ENCODE measurements at places on chromosomes 7 and 10. TPM values are rescaled to one million over a fixed set of nuclear protein-coding genes. Genes with fewer than 3 reads are reported as not detected.

ZPBP gene
- not detected for total RNA-seq

EPHB4 gene
- 63.7 TPM for total RNA-seq

ZNF117 gene
- 2.5 TPM for total RNA-seq

SPDYE6 gene
- not detected for total RNA-seq

AASS gene
- 18.7 TPM for total RNA-seq

SMKR1 gene
- 0.49 TPM for total RNA-seq

PANK1 gene
- total RNA-seq: 8.6 TPM

NPY4R2 gene
- total RNA-seq: not detected

AKR1B1 gene
- total RNA-seq: 139 TPM

COL28A1 gene
- 3.2 TPM for total RNA-seq

SYT15B gene
- 0.24 TPM for total RNA-seq

TCERG1L gene
- total RNA-seq: not detected

GFRA1 gene
- not detected for total RNA-seq

MLXIPL gene
- total RNA-seq: 3.0 TPM

NKX1-2 gene
- total RNA-seq: not detected

NUTM2D gene
- total RNA-seq: 2.4 TPM

SLIT1 gene
- not detected for total RNA-seq

KLF14 gene
- total RNA-seq: 0.17 TPM

ADIRF gene
- total RNA-seq: not detected

LLCFC1 gene
- total RNA-seq: not detected

ACSL5 gene
- 35.3 TPM for total RNA-seq

C10orf53 gene
- not detected for total RNA-seq

GCK gene
- not detected for total RNA-seq

POT1 gene
- 31.6 TPM for total RNA-seq

TPK1 gene
- total RNA-seq: 13.2 TPM

ZNF716 gene
- total RNA-seq: not detected

AVL9 gene
- 86.1 TPM for total RNA-seq

JAKMIP3 gene
- total RNA-seq: 0.05 TPM

WDFY4 gene
- not detected for total RNA-seq

CYP3A4 gene
- total RNA-seq: not detected

NXPH1 gene
- not detected for total RNA-seq

ZNF736 gene
- 8.6 TPM for total RNA-seq

PON1 gene
- not detected for total RNA-seq

GSDME gene
- 9.4 TPM for total RNA-seq

PHYH gene
- total RNA-seq: 30.4 TPM

SLC26A3 gene
- total RNA-seq: not detected

ABI1 gene
- 61.9 TPM for total RNA-seq

SEMA4G gene
- total RNA-seq: 15.9 TPM

ARHGEF5 gene
- 51.5 TPM for total RNA-seq

LRGUK gene
- total RNA-seq: 0.52 TPM

SLC26A4 gene
- not detected for total RNA-seq

MPP7 gene
- 6.6 TPM for total RNA-seq

POU6F2 gene
- 0.64 TPM for total RNA-seq

TMEM72 gene
- total RNA-seq: not detected

SCIN gene
- total RNA-seq: 22.6 TPM

GIMAP1 gene
- not detected for total RNA-seq

SPDYE2 gene
- not detected for total RNA-seq

POLR2J3 gene
- total RNA-seq: 48.3 TPM

SUN3 gene
- 1.1 TPM for total RNA-seq

MSMB gene
- total RNA-seq: 7.4 TPM

Data from Calu3 (cell line).